NCI-H1694 treated with DMSO at 0.1 percent for 48 hours (cell line): ENCODE measurements at places on chromosomes 16 and 17.

- DNase-seq = no peak
Observed at GRCh38 chr17:12995106-12995895, 22.5 kb downstream of the ELAC2 start.

GRCh38 chr17:34275881-34276280 lies 5.9 kb downstream of the CCL7 start:
- DNase-seq = peak; percentile 1

DNA sequence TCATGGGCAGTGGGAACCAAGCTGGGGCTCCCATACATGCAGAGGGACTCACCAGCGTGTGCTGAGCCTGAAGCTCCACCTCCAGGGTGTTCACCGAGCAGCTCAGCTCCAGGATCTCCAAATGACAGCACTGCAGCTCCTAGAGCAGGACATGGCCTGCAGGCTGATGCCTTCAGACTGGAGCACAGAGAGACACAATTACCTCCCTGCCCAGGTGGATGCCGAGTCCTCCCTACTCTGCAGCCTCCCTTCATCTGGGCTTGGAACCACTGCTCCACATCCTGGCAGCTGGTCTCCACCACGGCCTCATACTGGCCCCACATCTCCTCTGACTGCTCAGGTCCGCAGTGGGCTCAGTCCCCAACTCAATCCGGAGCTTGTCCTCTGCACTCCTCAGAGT lies 8.2 kb upstream of the KRT38 start:
- no peak for DNase-seq

DNA sequence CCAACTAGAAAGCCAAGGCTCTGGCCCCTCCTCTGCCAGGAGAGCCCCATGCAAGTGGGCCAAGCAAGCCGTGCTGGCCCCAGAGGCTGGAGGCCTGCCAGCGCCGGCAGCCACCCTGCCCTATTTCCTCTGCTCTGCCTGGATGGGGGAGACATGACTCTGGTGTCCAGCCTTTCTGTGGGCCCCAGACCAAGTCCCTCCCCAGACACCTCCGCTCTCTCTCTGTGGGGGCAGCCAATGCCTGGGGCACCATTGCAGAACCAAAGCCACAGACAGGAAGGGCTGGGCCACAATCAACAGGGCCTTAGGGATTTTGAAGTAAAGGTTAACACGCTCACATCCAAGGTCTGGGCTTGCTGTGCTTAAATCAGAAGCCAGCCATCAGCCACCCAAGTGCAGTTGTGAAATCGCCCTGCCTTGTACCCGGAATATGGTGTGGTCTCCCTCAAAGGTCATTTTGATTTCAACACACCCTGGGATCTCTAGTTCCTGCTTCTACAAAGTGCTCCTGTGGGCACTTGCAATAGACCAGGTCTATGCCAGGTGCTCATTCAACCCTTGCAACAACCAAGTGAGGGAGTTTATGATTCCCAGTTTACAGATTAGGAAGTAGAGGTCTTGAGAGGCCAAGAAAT lies 63.5 kb upstream of the TEX2 start:
- DNase-seq = no peak

DNA sequence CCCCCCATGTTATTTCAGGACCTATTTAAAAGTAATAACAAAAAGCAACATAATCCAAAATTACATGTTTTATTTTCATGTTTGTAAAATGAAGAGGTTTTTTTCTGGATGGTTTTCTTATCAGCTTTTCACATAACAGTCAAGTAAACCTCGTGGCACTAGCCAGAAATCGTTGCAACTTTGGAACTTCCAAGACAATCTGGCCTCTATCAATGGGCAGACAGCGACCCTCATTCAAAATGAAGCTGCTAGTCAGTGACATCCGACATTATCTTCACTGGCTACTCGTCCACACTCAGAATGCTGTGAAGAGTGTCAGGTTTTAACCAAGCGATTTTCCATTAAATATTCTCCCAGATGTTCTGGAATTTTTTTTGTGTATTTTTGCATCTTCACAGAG lies 22.7 kb downstream of the ZNF652 start:
- DNase-seq = no peak
